ENCODE measurements at places on chromosomes 12 and 14. TPM values are rescaled to one million over a fixed set of nuclear protein-coding genes. Genes with fewer than 3 reads are reported as not detected.

The RPS6KA5 gene
- total RNA-seq = 35.3 TPM

The CLEC7A gene
- 0.44 TPM for total RNA-seq

The IKZF4 gene
- total RNA-seq = 7.5 TPM

The CLEC1B gene
- not detected for total RNA-seq

The CLEC6A gene
- not detected for total RNA-seq

The IL31 gene
- not detected for total RNA-seq

The TPH2 gene
- total RNA-seq = not detected

The NOXRED1 gene
- total RNA-seq = 1.4 TPM

The DPPA3 gene
- not detected for total RNA-seq

The HHIPL1 gene
- total RNA-seq = 0.35 TPM

GRCh38 chr12:130856088-130856487, 15.8 kb upstream of the RAN start:
- H3K27me3 ChIP-seq = no peaks in the 10 kb centered on the region
- DNase-seq = no peak
- H3K4me1 ChIP-seq = no peaks in the 10 kb centered on the region
- no peaks in the 10 kb centered on the region for H3K36me3 ChIP-seq
- H3K27ac ChIP-seq = no peak overlapping the region
- H3K4me3 ChIP-seq = no peak overlapping the region

- no peak overlapping the region for H3K27ac ChIP-seq
- DNase-seq = no peak
- no peak overlapping the region for H3K4me3 ChIP-seq
- H3K36me3 ChIP-seq = no peaks in the 10 kb centered on the region
- no peaks in the 10 kb centered on the region for H3K27me3 ChIP-seq
- H3K4me1 ChIP-seq = no peaks in the 10 kb centered on the region
Measured at GRCh38 chr14:95948558-95948981, 71.9 kb downstream of the TUNAR start.

DNA sequence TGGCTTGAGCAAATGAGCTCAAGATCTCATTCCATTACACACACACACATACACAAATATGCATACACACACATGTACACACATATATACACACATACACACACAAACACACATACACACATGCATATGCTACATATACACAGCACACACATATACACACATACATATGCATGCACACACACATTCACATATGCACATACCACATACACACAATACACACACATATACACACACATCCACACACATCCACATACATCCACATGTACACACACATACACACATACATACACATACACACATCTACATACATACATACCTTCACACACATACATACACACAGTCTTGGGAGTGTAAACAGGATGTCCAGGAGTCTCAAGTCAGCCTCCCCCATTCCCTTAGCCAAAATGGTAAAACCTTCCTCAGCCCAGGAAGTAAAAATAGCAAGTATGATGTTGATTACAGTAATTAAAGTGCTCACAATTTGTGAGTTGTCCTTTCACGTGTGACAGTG, 12.8 kb downstream of the HHIPL1 start:
- no peaks in the 10 kb centered on the region for H3K4me1 ChIP-seq
- no peaks in the 10 kb centered on the region for H3K36me3 ChIP-seq
- no peak overlapping the region for H3K4me3 ChIP-seq
- no peak for DNase-seq

DNA sequence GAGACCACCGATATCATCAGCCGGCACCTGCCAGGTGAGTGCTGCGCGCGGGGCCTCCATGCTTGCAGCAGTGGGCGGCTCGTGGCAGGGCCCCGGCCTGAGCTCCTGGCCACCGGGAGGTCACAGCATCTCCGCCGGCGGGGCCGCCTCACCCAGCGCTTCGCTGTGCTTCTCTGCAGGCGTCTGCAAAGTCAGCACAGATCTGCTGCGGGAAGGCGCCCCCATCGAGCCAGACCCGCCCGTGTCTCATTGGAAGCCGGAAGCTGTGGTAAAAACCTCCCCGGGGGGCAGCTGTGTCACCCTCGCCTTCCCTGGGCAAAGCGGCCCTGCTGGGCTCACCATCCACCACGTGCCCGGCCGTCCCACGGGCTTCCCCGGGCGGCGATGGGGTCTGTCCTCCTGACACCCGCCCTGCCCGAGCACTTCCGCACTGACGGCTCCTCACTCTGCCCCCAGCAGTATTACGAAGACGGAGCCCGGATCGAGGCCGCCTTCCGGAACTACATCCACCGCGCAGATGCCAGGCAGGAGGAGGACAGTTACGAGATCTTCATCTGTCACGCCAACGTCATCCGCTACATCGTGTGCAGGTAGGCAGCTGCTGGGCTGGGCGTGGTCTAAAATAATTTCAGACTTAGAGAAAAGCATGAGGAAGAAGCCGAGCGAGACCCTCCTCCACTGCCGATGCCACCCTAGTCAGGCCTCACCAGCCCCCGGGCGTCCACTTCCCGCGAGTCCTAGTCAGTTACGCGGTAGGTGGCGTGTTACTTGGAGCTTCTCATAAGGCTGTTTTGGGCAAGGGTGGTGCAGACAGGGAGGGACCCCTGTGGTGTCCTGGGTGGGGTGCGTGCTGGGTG, 7.1 kb downstream of the PGAM5 start:
- H3K4me1 ChIP-seq = peaks cover 5% of the 10 kb centered on the region
- H3K27me3 ChIP-seq = no peaks in the 10 kb centered on the region
- peaks cover 26% of the 10 kb centered on the region for H3K36me3 ChIP-seq
- no peak overlapping the region for H3K4me3 ChIP-seq

- peaks cover 7% of the 10 kb centered on the region for H3K4me1 ChIP-seq
- no peaks in the 10 kb centered on the region for H3K27me3 ChIP-seq
- no peak overlapping the region for H3K4me3 ChIP-seq
- H3K27ac ChIP-seq = no peak overlapping the region
- DNase-seq = no peak
- H3K36me3 ChIP-seq = no peaks in the 10 kb centered on the region
Measured at GRCh38 chr14:22820731-22821130, 5.5 kb upstream of the SLC7A7 start.

DNA sequence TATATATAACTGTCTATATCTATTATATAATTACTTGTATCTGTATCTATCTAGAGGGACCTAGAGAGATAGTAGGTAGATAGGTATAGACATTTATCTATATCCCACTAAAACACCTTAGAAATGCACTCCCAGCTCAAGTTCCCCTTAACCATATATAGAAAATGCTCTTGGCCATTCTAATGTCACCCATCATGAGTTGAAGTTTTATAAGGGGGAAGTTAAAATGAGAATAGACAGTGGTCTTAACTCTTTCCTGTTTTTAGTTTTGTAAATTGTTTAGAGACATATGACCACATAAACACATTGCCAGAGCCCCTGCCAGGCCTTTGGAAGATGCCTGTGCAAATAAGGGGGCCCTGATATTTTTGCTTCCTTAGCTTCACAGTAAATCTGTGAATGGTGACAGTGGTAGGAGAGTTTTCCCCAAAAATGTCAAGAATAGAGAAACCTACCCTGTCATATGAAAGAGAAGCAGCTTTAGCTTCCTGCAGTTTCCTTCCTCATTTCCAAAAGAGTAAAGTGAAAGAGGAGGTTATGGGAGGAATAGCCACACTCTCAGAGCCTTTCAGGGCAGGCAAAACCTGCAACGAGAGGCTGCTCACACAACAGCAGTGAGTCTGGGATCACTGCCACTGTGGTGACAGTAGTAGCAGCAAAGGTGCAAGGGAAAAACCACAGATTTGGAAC, 45.5 kb downstream of the MGST1 start:
- H3K27me3 ChIP-seq = no peaks in the 10 kb centered on the region
- no peaks in the 10 kb centered on the region for H3K4me1 ChIP-seq
- no peak for DNase-seq
- H3K36me3 ChIP-seq = no peaks in the 10 kb centered on the region
- no peak overlapping the region for H3K27ac ChIP-seq

GRCh38 chr12:99390707-99391106, 256.8 kb upstream of the GARIN6 start:
- no peaks in the 10 kb centered on the region for H3K36me3 ChIP-seq
- no peaks in the 10 kb centered on the region for H3K27me3 ChIP-seq
- H3K4me1 ChIP-seq = no peaks in the 10 kb centered on the region
- no peak for DNase-seq
- no peak overlapping the region for H3K4me3 ChIP-seq

DNA sequence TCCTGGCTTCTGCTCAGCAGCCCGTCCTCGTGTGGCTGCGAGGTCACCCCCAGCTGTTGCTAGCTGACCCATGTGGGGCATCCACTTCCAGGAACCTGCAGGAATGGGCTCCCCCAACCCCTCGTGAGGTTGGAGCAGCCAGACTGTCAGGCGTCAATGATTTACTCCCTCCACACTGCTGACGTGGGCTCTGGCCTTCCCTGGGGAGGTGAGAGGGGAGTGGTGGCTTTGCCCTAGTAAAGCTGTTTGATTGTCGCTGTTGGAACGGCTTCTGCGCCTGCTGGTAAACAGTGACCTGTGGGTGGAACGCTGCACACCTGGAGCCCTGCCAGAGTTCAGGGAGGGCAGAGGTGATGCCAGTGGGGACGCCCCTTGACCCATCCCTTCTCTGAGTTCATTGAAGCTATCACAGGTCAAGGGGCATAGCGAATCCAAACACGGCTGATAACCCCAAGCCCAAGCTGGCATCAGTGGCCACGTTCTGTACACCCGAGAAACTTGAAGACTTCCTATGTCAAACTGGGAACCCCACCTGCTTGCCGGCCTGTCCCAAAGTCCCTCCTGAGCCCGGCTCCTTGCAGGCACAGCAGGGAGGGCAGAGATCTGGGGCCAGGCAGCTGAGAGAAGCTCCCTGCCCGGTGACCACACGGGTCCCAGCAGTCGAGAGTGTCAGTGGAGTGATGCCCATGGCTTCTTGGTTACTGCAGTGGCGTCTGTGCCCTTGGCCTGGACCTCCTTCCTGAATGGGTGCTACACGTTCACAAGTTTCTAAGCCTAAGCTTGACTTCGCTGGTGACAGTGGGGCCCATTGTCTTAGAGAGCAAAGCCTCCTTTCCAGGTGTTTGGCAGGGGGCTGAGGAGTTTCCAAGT, 2.7 kb downstream of the ASPG start:
- no peak overlapping the region for H3K27ac ChIP-seq
- DNase-seq = no peak
- peaks cover 4% of the 10 kb centered on the region for H3K4me1 ChIP-seq
- no peaks in the 10 kb centered on the region for H3K27me3 ChIP-seq
- no peak overlapping the region for H3K4me3 ChIP-seq

DNA sequence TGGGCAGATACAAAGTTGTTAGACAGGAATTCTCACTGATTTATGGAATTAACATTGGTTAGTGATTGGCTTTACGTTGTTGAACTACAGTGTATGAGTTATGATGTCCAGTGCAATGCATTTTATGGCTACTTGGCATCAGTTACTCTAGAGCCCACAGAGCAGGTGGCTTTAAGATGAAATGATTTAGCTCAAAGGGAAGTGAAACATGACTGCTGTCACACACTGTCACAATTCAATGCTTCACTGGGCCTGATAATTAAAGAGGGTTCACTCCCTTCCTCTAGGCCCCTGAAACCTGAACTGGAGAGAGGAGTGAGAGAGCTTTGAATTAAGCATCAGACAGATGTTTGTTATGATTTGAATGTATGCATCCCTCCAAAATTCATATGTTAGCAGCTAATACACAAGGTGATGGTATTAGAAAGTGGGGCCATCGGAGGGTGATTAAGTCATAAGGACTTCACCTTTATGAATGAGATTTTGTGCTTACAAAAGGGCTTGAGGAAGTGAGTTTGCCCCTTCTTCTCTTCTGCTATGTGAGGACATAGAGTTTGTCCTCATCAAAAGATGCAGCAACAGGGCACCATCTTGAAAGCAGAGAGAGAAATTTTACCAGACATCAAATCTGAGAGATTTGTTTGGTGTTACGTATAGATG, 175.8 kb upstream of the GRIN2B start:
- DNase-seq = no peak
- H3K36me3 ChIP-seq = no peaks in the 10 kb centered on the region
- H3K4me3 ChIP-seq = no peak overlapping the region
- no peak overlapping the region for H3K27ac ChIP-seq
- no peaks in the 10 kb centered on the region for H3K27me3 ChIP-seq

- no peaks in the 10 kb centered on the region for H3K36me3 ChIP-seq
- H3K4me3 ChIP-seq = no peak overlapping the region
- peak overlapping the region; percentile 62 for H3K27ac ChIP-seq
- DNase-seq = no peak
Measured at GRCh38 chr12:68374307-68374982, 42.3 kb upstream of the MDM1 start.

- no peaks in the 10 kb centered on the region for H3K36me3 ChIP-seq
- H3K4me1 ChIP-seq = peaks cover 3% of the 10 kb centered on the region
- no peaks in the 10 kb centered on the region for H3K27me3 ChIP-seq
Measured at GRCh38 chr12:116222358-116222757, 55.1 kb downstream of the MED13L start.

DNA sequence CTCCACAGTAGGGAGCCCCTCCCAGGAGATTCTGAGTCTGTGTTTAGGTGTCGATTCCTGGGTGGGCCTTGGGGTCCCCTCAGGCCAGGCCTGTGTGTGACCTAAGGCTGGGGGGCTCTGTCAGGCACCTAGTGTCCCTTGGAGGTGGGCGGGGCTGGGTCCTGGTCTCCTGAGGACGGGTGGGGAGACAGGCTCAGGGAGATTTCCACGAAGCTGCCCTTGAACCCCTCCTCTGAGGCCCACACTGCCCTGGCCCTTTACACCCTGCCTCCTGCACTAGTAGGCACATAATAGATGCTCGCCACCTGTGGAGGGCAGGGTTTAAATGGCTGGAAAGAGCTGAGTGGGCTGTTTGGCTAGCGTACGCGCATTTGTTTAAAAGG, 32.9 kb downstream of the MEG3 start:
- no peak for DNase-seq
- no peaks in the 10 kb centered on the region for H3K36me3 ChIP-seq
- H3K27me3 ChIP-seq = no peaks in the 10 kb centered on the region
- H3K27ac ChIP-seq = no peak overlapping the region

DNA sequence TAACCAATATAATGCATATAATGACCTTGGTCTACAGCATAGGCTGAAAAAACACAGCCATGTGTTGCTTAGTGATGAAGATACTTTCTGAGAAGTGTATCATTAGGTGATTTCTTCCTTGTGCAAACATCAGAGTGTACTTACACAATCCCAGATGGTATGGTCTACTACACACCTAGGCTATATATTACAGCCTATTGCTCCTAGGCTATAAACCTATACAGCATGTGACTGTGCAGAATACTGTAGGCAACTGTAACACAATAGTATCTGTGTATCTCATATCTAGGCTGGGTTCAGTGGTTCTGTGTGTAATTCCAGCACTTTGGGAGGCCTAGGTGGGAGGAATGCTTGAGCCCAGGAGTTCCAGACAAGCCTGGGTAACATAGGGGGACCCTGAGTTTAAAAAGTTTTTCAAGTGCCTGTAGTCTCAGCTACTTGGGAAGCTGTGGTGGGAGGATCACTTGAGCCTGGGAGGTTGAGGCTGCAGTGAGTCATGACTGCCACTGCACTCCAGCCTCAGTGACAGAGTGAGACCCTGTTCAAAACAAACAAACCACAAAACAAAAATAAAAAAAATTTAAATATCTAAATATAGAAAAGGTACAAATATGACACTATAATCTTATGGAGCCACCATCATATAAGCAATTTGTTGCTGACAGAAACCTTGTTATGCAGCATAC, 66.6 kb downstream of the GRIP1 start:
- H3K27ac ChIP-seq = no peak overlapping the region
- H3K4me1 ChIP-seq = no peaks in the 10 kb centered on the region
- H3K4me3 ChIP-seq = no peak overlapping the region

GRCh38 chr14:88613552-88614010, 50.7 kb downstream of the ZC3H14 start:
- H3K4me1 ChIP-seq = no peaks in the 10 kb centered on the region
- DNase-seq = no peak
- no peak overlapping the region for H3K27ac ChIP-seq
- no peak overlapping the region for H3K4me3 ChIP-seq

GRCh38 chr12:125303337-125303736, 238.1 kb downstream of the AACS start:
- DNase-seq = no peak
- H3K4me3 ChIP-seq = no peak overlapping the region
- H3K36me3 ChIP-seq = no peaks in the 10 kb centered on the region
- H3K27me3 ChIP-seq = no peaks in the 10 kb centered on the region
